ENCODE measurements at places on chromosomes 5 and 9.

DNA sequence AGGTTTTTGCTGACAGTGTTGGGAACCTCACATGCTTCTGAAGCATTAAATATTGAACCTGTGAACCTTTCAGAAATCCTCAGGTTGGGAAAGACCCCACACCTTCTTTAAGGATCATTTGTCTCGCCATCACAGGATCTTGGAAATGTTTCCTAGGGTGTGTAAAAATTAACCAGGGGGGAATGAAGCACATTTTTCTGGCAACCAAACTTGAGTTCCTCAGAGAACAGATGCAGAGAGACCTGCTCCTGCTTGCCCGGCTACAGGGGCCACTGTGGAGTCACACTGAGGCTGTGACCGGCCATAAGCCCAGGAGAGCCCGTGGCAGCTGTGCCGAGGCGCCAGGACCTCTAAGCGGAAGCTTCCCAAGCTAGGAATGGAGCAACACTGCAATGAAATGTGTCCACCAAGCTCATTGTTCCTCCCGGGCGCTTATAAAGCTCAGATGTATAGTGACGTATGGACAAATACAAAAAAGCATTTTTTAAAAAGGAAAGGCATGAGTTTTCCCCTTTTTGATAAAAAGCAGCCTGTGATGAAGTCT is 7.7 kb downstream of the CXCL14 start:
- no peak for DNase-seq

- DNase-seq, result no peak
Measured at GRCh38 chr5:42001673-42002072, 76.6 kb downstream of the FBXO4 start.

- no peak for DNase-seq
Measured at GRCh38 chr5:149387982-149388381, 8.9 kb upstream of the IL17B start.

DNA sequence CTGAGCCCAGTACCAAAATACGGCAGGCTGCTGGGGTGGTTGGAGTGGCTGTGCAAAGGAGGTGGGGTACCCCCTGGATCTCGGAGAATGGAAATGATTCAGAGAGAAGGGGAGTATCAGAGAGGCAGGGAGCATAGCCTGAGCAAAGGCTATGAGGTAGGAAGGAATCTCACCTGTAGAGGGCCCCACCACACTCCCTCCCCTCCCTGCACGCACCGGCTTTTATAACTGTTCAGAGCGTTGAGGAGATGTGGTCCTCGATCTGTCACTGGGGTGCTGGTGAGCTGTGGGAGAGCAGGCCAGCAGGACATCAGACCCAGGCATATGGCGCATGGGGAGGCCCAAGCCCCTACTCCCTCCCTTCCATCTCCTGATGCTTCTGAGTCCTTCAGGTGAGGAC is 13.2 kb downstream of the PHF19 start:
- no peak for DNase-seq
